ENCODE measurements at places on chromosomes 13 and 19.

GRCh38 chr19:55656988-55657747 lies 2.3 kb downstream of the U2AF2 start:
- no peak for DNase-seq

DNA sequence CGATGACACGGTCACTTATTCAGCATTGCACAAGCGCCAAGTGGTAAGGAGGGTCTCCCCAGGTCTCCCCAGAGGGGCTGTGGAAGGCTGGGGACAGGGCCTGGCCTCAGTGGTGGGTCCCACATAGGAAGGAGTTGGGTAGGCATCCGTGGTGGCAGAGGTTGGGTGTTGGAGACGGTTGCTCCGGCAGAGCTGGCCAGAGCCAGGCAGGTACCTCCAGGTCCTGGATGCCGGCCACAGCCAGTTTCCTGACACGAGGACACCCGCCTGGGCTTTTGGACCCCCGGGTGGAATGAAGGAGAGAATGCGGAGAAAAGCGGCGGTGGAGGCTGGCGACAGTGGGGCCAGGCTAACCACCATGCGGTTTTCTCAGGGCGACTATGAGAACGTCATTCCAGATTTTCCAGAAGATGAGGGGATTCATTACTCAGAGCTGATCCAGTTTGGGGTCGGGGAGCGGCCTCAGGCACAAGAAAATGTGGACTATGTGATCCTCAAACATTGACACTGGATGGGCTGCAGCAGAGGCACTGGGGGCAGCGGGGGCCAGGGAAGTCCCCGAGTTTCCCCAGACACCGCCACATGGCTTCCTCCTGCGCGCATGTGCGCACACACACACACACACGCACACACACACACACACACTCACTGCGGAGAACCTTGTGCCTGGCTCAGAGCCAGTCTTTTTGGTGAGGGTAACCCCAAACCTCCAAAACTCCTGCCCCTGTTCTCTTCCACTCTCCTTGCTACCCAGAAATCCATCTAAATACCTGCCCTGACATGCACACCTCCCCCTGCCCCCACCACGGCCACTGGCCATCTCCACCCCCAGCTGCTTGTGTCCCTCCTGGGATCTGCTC lies 1.3 kb upstream of the FFAR1 start:
- no peak for DNase-seq

DNA sequence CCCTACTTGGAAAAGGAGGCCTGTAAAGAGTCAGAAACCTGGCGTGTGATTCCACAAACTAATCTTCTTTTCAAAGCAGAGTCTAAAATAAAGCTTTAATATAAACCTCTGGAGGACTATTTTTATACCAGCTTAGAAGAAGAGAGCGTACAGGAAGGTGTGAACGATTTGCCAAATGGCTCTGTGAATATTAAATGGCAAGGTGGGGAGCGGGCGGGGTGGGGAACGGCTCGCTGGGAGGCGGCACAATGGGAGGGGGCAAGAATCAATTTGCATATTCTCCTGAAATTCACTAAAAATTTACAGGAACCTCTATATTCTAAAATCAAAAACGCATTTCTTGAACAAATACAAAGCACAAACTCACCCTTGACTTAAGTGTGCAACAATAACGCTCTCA lies 982 bp downstream of the ZNF780B start:
- DNase-seq = no peak

DNA sequence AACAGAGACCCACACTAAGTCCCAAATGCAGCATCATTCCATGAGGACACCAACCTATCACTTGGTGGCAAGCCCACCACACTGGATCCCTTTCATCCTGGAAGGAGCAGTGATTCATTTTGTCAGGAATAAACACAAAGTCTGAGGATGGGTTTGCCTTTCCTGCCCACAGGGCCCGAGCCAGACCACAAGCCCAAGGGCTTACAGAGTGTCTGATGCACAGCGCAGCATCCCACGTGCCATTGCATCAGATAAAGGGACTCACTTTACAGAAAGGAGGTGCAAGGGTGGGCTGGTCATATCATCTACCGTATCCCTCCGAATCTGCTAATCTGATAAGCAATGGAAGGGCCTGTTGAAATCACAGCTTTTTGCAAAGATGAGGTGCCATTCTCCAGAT lies 12.2 kb upstream of the KCTD15 start:
- no peak for DNase-seq

DNA sequence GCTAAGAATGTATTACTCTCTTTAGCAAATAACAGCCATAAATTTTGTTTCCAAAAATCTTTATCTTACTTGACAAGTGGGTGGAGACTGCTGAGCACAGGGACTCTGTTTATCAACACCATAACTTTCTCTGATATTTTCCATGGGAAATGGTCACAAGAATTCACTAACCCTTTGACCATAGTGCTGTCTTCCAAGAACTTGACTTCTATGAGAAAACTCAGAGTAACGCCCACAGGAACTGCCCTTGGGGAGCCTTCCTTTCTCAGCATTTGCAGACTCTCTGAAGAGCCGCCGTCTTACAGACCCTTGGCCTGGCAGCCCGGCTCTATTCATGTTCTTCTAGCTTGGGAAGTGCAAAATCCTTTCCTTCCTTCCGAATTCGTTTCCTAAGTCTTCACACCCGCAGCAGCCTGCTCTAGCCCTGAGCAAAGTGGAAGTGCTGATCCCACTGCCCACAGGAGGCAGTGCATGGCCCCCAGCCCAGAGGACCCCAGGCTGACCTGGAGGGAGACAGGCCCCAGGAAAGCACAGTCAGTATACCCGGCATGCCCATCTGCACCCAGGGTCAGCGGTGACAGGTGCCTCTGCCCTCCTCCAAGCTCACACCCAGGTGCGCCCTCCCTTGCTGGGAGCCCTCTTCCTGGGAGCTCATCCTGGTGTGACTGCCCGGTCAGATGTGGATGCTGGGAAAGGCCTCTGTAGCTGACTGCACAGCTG lies 10.2 kb downstream of the GAS6 start:
- no peak for DNase-seq

- DNase-seq = no peak
These were observed 188.8 kb downstream of the KLF12 start for GRCh38 chr13:73945382-73945781.

- no peak for DNase-seq
These were observed 93.7 kb downstream of the RBM26 start for GRCh38 chr13:79312340-79312855.

DNA sequence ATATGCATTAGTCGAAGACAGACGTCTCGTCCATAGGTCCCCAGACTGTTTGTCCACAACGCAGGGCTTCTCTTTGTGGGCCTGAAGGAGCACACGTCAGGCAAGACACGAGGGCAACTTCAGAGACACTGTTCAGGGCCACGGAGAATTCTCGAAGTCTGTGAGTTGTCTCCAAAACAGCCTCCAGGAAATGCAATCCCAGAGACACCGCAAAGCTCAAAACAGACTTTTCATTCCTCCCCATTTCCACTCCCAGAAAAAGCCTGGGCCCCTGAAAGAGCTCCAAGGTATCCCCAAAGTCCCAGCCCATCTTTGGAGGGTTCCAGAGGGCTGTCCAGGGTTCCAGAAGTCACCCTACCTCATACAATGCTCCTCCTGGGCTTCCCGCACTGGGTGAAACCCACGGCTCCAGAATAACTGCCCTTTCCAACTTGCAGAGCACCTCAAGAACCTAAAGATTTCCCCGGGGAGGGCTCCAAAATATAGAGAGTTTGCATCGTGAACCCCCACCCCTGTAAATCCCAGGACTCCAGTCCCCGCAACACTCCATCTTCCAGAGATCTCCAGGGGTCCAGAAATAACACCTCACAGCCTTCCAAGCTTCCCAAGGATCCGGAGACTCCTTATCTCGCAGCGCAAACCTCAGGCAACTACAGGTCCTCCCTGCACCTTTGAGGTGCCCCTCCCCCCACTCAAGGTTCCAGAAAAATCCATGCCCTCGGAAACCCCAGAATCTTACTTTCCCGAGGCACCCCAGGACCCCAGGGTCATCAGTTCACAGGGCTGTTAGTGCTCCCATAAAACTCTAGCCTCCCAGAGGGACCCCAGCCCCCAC lies 687 bp upstream of the FTL start:
- DNase-seq = no peak
